ENCODE measurements at places on chromosomes 3 and 15.

GRCh38 chr3:132723024-132723950 lies 1.1 kb upstream of the NPHP3 start:
- peak; percentile 15 for DNase-seq

DNA sequence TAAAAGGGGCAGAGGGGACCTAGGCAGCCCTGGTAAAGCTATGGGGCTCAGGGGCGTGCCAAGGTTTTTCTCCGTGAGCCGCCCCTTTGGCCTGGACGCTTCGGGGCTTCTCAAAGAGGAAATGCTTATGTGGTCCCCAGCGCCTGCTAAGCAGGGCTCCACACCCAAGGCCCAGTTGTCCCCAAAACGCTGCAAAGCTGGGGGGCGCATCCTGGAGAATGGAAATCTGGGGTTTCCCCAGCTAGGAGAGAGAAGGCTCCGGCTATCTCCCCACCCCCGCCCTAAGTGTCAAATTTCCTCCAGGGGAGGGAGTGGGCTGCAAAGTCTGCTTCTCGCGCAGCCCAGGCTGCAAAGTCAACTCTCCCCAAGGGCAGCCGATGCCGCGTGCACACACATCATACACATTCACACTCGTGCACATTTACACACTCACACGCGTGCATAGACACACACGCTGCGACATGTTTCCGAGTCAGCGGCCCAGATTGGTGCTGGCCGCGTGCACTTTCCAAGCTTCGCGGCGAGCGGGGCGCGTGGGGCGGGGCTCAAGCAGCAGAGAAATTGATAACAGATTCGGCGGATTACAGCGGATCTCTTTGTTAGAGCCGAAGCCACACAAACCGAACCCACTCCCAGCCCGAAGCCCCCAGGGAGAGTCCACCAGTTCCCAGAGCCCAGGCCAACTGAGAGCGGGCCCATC lies 4.5 kb downstream of the WNT5A start:
- DNase-seq, result no peak

- no peak for DNase-seq
Observed at GRCh38 chr3:31876331-31876730, 104.7 kb downstream of the OSBPL10 start.

DNA sequence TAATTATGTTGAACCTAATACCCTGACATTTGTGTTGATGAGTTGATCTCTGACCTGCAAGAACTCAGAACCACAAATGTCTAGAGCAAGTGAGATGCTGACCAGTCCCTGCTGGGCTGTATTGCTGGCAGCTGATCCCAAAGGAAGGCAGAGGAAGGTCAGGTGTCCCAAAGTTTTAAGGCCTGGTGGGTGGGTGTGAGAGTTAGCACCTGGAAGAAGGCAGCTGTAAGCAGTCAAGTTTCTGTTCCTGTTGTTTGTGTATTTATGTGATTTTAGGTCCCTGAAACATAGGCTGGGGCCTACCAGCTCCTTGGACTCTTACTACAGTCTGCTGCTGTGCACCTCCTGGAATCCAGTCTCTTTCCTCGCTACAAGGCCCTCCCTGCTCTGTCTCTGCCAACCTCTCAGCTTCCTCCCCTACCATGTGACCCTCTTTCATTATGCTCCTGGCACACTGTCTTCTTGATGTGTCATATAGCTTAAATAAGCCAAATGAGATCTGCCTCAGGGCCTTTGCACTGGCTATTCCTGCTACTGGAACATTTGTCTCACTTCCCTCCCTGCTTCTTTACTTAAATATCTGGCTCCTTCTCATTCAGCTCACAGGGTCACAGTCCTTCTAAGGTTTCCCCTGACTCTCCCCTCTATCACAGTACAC lies 31.0 kb upstream of the ATOSA start:
- no peak for DNase-seq

- no peak for DNase-seq
Observed at GRCh38 chr3:156615592-156616173, 58.7 kb upstream of the TIPARP start.
